ENCODE measurements at places on chromosomes 3 and 15.

DNA sequence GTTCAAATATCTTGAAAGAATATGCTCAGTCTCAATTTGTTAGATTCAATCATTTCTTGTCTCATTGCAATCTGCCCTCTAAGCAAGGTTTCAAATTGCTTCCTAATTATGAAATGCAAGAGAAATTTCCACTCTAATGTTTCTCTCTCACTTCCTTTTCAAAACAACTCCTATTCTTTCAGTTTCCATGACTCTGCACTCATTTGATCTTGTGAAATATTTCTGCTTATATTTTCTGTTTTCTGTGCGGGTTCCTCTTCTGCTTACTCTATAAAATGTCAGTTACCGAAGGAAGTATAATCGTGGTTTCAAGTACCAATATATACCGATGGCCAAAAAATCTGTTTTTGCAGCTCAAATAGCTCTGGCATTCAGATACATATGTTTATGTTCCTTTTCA, 521.9 kb upstream of the NAALADL2 start:
- DNase-seq = no peak

DNA sequence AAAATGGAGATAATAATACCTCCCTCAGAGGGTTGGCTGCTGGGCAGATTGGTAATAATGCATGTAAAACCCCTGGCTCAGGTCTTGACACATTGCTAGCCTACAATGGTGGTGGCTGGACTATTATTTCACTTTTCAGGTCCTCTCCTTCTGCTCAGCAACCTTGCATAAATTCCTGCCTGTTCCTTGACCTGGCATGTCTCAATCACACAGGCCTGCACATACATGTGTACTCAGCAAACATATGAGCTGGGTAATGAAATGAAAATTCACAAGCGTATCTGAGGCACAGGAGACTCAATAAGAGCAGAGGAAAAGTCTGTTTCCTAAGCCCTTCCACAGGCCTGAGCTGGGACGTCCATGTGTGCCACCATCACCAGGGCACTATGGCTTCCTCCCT, 17.4 kb downstream of the VPS18 start:
- no peak for DNase-seq

GRCh38 chr3:111227216-111227615, 155.6 kb downstream of the NECTIN3 start:
- DNase-seq = no peak

GRCh38 chr15:27527490-27528067, 556.6 kb downstream of the GABRG3 start:
- no peak for DNase-seq

- peak; percentile 28 for DNase-seq
Observed at GRCh38 chr3:37554364-37554763, 307.3 kb upstream of the CTDSPL start.

DNA sequence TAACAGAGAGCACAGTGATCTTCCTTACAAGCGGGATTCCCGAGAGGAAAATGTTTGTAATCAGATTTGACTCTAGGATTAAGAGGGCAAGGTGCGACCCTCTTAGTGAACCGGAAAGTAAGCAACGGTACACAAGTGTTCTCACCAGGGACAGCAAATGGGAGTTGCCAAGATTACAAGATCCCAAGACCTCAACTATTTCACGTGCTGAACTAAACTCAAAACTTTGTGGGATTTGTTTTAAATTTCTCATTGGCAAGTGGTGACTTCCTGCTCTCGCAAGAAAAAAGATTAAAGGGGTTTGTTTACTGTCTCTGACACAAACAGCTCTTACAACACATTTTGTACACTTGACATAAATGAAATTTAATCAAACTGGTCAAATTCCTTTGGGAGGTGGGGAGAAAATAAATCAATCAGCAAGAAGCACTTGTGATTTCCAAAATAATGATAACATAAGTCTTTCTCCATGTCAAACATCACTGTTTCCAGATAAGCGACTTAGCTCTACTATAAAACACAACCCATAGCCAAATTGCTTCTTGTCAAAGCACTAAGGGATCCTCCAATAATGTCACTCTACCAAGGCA, 2.2 kb upstream of the PGPEP1L start:
- no peak for DNase-seq

DNA sequence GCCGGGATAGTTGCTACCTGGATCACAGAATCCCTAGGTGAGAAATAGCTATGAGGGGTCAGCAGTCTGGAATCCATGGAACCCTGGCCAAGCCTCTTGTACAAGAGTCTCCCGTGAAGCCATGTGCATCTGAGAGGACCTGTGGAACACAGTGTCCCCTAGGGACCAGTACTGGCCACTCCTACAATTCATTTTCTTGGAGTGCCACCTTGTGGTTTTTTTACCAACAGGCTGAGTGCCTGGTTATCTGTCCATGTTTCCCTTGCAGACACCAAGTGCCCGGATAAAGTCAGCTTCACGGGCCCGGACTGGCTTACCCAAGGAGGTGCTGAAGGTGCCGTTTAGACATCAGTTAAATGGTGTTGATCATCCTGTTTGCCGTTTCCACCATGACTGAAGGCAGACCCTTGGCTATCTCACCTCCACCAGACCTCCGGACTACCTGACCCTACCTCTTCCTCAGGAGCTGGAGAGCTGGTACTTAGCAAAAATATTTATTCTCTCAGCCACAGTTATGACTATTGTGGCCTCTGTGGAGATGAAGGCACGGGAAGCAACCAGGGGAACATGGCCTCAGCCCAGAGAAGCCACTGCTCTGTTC, 93.9 kb downstream of the RBPMS2 start:
- DNase-seq = peak; percentile 60

DNA sequence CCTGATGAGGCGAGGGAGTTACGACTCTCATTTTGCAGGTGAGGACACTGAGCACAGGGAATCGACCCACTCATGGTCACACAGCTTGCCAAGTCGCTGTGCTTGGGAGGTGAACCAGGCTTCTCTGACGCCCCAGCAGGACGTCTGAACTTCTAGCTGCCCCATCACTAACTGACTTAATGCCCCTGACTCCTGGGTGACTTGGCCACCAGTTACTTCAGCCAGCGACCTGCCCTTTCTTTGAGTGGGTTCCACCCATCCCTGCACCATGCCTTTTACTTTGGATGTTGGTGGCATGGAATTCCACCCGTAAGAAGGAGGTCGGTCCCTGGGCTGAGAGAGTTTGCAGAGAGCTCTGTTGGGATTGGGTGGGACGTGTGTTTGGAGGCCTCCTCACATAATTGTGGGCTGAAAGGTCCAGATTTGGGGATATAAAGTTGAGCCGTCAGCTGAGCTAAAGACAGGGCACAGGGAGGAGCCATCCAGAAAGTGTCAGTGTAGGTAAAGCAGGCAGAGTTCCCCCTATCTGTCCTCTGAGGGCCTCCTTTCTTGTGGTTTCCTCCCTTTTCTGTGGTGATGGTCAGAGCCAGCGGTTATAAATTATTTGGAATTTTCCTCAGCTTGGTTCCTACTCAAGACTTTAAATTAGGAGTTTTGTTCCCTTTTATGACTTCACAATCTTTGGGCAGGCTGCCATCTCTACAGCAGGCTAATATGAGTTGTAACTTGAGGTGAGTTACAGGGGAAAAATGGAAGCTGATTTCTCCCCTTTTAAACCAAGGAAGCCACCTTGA, 55.0 kb downstream of the FLNB start:
- no peak for DNase-seq

GRCh38 chr3:17518189-17519059, 224.0 kb downstream of the TBC1D5 start:
- DNase-seq = no peak

GRCh38 chr3:5058471-5058951, 63.6 kb upstream of the ARL8B start:
- peak; percentile 18 for DNase-seq

- DNase-seq = no peak
Observed at GRCh38 chr3:151259664-151260063, 18.7 kb downstream of the P2RY14 start.

DNA sequence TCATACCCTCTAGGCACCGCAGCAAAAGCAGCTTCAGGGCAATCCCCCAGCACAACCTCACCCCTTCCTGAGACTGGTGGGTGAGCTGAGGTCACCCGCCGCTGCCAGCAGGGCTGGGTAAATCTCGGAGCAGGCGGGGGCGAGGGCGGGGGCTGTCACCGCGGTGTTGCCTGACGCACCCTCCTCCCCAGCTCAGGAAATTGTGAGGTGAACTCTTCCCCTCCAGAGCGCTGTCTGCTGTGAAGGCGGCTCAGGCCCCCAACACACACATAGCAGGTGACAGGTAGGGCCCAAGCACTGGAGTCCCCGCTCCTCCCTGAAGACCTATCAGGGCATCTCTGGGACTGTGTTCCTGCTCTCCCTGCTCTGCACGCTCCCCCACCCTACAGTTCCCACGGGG, 30.2 kb upstream of the FURIN start:
- no peak for DNase-seq

- no peak for DNase-seq
Observed at GRCh38 chr15:74752531-74752930, 3.9 kb downstream of the CYP1A2 start.

DNA sequence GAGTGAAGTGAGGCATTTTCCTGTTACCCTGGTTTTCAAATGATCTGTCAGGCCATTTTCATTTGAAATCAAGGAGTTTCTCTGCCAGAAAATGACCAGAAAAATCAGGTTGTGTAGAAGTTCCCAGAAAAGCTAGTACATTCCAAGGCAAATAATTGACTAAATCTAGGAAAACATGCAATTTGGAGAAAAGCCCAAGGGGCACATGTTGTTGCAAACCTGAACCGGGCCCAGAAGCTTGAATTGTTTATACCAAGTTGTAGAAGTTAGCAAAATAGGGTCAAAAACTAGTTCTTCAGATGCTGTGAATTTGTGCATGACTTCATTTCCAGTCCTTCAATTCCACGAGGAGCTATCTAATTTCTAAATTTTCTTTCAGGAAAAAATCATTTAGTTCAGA, 31.0 kb downstream of the TRIM42 start:
- DNase-seq = no peak

DNA sequence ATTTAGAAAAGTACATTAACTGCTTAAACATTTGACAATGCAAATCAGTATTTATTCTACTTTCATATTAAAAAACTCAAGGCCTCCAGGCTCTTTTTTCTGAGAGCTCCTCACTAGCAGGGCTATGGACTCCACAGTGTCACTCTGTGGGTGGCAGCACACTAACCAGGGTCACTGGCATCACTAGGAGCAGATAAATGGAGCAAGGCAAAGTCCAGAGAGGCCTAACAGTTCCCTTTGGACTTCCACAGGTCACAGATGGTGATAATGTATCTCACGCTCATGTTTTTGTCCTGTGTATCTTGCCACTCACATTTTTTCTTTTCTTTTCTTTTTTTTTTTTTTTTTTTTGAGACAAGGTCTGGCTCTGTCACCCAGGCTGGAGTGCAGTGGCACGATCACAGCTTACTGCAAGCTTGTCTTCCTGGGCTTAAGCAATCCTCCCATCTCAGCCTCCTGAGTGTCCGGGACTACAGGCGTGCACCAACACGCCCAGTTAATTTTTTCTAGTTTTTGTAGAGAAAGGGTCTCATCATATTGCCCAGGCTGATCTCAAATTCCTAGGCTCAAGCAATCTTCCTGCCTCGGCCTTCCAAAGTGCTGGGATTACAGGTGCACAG, 7.8 kb downstream of the SPG21 start:
- DNase-seq = no peak

GRCh38 chr3:195048059-195048905, 222.7 kb downstream of the XXYLT1 start:
- no peak for DNase-seq

DNA sequence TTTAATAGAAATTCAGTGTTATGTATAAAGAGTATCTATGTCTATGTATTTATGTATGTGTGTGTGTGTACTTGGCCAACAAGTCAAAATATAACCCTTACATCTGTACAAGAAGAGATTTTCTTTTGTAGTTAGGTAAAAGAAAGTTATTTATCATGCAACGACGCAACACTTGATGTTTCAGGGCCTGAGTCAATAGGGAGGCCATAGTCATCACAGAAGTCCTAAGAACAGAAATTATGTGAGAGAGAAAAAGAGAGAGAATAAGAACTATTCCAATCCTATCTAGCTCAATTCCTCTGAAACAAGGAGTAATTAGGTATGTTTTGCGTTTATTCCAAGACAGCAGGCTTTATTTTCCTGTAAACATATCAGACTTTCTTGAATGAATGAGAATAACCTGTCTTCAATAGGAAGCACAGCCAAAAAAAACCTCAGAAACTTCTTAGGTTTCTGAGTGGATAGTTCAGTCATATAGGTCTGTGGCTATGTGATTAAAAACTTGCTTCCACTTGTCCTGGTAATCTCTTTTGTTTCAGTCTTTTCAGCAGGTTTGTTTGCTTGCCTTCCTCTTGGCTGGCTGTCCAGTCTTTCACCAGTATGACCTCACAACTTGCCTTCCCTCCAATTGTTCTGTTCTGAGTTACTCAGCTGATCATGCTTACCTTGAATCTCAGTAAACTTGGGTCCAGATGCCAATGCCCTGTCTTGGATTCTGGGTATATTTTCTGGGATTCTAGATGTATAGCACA, 382.4 kb upstream of the GBE1 start:
- no peak for DNase-seq

- no peak for DNase-seq
Observed at GRCh38 chr3:66106788-66107187, 68.1 kb upstream of the MAGI1 start.

GRCh38 chr3:193240850-193241706, at the start of gene PLAAT1:
Gene PLAAT1 (plus strand): TSS chr3:193241222. CDS start chr3:193255651, 14,429 bp downstream.
- DNase-seq = peak; percentile 70

- no peak for DNase-seq
Observed at GRCh38 chr3:196287090-196287439, 461 bp downstream of the PCYT1A start.

DNA sequence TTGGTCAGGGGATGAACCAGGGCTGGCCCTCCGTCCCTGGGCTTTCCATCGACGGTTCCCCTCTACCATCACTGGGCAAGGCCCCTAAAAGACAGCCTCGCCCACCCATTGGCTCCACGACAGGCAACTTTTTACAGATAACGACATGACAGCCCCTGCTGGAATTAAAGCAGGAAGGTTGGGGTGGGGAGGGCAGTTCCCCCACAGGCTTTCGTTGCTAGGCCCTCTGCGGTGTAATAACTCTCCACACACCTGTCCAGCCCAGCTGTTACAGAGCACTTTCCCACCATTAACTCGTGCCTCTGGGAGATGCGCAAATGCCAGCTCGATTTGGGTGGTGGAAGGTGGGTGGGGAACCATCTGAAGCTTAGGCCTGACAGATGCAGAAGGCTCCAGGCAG, 264.2 kb upstream of the TLE3 start:
- no peak for DNase-seq

GRCh38 chr3:87236093-87236492, 9.0 kb downstream of the CHMP2B start:
- no peak for DNase-seq

- DNase-seq = no peak
Observed at GRCh38 chr15:101038327-101039003, 119.3 kb downstream of the LRRK1 start.

Measured in COLO829 (cell line).